ENCODE measurements at places on chromosomes 6 and 20.

- DNase-seq: no peak
Measured at GRCh38 chr6:139939189-139939979, 564.9 kb upstream of the CITED2 start.

DNA sequence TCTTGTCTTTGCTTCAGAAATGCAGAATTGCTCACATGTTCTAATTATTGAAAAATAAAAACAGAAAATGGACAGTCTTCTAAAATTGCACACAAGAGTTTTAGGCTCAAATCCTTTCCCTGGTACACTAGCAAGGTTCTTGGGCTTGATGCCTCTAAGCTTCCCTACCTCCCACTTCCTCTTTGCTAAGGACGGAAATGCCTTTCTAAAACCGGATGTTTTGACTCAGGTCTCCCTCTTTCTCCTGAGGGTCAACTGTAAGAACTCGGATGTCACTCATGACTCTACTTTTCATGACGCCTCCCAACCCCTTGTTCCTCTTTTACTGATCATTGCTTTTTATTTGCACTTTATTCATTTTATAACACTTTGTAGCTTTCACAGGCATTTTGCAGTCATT, 613.5 kb downstream of the C6orf118 start:
- no peak for DNase-seq

- no peak for DNase-seq
Measured at GRCh38 chr6:121847806-121848522, 412.5 kb downstream of the GJA1 start.

DNA sequence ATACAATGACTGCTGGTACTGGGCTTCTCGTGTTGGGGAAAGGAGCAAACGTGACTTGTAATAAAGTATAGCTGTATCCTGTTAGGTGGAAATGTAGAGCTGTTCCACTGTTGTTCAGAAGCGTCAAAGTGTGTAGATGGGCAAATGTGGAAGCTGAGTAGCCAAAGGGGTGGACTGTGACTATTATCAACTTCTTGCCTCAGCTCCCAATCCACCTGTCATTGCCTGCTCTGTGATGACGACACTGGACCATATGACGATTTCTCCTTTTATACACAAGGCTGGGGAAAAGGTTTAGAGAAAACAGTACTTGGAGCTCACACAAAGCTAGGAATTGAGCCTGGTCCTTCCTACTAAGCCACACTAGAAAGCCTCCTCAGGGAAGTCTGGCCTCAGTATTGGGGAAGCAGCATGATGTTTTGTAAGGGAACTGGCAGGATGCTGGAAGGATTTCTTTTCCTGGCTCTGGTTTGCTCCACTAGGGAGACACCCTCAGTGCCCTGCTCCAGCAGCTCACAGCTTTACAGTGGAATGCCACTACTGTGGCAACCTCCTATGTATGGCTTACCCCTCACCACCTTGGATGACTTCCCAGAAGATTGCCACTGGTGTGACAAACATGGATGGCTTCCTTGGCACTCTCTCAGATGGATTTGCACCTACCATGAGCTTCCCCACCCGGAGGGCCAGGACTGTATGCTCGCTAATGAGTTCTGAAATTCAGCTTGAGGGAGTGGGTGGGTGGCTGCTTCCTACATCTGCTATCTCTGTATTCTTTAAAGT, 20.0 kb downstream of the CD164 start:
- no peak for DNase-seq

GRCh38 chr6:91822581-91822980, 1235.7 kb upstream of the MAP3K7 start:
- DNase-seq: no peak

- DNase-seq: no peak
Measured at GRCh38 chr20:34240121-34240520, 1.1 kb upstream of the ASIP start.

- no peak for DNase-seq
Measured at GRCh38 chr20:8360035-8360434, 228.0 kb downstream of the PLCB1 start.

GRCh38 chr6:90483116-90483839, 103.6 kb downstream of the MAP3K7 start:
- DNase-seq: no peak

DNA sequence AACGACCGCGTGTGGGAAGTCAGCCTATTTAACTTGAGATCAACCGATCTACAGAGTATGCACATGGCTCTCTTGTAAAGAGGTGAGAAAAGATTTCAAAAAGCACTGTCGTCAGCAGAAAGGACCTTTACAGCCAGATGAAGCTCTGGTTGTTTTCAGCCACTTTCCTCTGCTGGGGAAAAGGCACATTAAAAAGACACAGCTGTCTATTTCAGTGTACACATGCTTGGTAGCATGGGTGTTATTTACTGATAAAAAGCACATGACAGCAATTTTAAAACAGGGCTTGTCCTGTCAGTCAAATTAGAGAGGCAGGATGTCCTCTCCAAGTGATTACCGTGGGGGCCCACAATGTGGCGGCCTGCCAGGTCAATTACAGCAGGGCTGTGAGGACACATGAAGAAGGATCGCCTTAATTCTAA, 188.9 kb downstream of the PRKN start:
- DNase-seq: peak; percentile 51

DNA sequence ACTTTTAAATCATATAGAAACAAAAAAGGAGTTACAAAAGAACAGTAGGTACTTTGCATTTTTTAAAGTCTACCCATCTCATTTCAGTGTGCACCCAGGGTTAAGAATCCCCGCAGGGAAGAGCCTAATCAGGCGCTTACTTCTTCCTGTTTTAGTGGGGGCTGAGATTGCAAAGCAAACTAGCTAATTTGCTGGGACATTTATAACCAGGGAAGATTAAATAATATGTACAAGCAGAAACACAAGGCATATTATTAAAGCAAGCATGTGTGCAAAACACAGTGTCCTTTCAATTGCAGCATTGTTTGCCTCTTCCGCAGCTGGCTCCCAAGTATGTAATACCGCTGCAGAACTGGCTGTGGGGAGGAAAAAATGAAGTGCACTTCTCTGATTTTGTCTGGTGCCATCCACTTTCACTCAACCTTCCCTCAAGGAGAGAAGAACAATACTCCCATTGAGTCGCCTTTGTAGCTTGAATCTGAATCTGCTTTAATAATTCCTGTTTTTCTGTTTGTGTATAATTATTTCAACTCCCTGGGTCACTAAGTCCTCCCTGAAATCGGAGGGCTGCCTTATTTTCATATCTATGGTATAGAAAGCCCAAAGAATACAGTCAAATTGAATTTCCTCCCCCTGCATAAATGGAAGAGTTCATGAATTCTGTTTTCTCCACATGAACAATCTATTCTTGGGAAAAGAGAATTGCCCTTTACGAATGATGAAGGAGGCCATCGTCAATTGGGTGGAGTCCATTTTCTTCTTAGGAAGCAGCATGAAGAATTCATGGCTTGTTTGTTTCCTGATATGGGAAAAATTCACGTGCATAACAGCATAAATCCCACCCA, 23.3 kb upstream of the BCAS1 start:
- DNase-seq: no peak

DNA sequence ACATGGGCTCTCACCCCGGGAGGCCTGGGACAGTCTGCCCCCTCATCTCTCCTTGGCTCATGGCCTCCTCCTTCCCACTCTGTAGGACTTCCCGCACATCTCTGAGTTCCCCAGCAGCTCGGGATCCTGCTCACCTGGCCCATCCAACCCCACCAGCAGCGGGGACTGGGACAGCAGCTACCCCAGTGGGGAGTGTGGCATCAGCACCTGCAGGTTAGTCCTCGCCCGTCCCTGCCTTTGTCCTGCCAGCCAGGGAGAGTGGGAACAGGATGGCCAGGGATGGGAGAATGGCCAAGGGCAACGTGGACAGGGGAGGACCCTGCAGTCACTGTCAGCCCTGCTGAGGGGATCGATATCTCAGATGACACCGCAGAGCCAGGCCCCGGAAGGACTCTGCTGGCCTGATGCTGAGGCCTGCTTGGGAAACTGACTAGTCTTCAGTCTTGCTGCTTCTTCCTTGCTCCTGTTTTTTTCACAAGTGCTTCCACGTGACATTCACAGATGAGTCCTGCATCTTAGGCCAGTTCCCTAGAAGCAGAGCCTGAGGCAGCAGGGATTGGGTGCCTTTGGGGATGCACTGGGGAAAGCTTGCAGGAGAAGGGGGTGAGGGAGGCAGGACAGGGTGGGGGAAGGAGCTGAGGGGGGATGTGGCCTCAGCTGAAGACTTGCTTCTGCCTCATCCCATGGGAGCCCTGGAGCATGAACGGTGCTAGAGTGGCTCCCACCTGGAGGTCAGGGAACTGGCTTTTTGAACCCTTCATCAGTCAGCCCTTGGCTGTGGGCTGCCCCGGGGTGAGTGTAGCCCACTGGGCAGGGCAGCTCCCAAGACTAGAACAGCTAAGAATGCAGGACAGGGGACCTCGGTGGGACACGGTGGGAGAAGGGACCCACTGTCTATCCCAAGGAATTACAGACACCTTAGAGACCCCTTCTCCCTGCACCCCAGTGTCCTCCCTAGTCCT, 120.1 kb downstream of the JPH2 start:
- no peak for DNase-seq

- DNase-seq: no peak
Measured at GRCh38 chr20:51195419-51195901, 172.6 kb upstream of the KCNG1 start.

- no peak for DNase-seq
Measured at GRCh38 chr6:166244353-166245045, 63.7 kb downstream of the PRR18 start.

- peak; percentile 46 for DNase-seq
Measured at GRCh38 chr20:41617059-41617901, 897 bp downstream of the CHD6 start.

- DNase-seq: no peak
Measured at GRCh38 chr6:33391922-33392594, 435 bp downstream of the KIFC1 start.

GRCh38 chr6:71482742-71483141, 194.1 kb downstream of the OGFRL1 start:
- no peak for DNase-seq

GRCh38 chr6:18323935-18324705, 59.8 kb upstream of the DEK start:
- DNase-seq: no peak

- no peak for DNase-seq
Measured at GRCh38 chr20:62557462-62557861, 81.7 kb upstream of the GATA5 start.

- DNase-seq: no peak
Measured at GRCh38 chr6:19336579-19336978, 500.6 kb upstream of the ID4 start.

DNA sequence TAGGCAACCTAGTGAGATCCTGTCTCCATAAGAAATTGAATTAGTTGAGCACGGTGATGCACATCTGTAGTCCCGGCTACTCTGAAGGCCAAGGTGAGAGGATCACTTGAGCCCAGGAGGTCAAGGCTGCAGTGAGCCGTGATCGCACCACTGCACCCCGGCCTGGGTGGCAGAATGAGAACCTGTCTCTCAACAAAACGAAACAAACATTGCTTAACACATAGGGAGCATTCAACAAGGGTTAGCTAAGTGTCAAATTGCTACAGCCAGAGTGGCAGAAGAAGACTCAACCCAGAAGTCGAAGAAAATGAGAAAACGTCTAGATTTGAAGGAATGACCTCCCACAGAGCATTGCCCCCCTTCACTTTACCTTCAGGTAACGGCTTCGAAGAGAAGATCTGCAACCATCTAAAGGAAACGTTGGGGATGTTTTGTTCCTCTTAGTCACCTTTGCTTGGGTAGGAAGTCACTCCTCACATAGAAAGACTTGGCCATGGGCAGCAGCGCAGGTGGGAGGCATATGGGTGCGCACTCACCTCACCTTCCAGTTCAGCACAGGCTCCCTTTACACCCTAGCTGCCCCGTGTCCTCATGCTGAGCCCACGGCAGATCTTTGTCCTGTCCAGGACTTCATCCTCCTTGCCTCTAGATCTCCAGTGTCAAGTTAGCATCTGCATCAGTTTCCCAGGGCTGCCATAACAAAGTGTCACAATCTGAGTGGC, 63.7 kb upstream of the SHLD1 start:
- no peak for DNase-seq

- DNase-seq: no peak
Measured at GRCh38 chr6:23087471-23087870, 518.1 kb downstream of the HDGFL1 start.

- no peak for DNase-seq
Measured at GRCh38 chr20:35604449-35604747, 11.2 kb upstream of the SPAG4 start.

- no peak for DNase-seq
Measured at GRCh38 chr6:98487612-98488011, 346.8 kb upstream of the POU3F2 start.

DNA sequence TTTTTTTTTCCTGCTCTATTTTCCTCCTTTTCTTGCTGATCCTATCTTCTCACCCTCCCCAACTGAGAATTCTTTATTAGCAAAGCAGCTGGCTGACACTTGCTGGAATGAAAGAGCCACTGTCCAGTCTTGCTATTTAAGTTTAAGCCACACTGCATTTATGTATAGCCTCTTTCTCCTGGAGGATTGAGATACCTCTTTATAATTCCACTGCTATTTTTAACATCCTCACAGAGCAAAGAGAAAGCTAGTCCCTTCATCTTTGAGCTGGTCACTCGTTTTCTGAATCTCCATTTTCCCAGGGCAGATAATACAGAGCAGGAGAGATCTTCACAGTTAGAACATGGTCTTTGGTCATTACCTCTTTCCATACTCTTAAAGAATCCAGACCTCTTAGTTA, 36.0 kb upstream of the EEF1A1 start:
- no peak for DNase-seq

GRCh38 chr6:146957181-146958093, 246.8 kb upstream of the STXBP5 start:
- DNase-seq: no peak

GRCh38 chr6:53014744-53015143, 19.7 kb upstream of the GSTA4 start:
- DNase-seq: no peak

DNA sequence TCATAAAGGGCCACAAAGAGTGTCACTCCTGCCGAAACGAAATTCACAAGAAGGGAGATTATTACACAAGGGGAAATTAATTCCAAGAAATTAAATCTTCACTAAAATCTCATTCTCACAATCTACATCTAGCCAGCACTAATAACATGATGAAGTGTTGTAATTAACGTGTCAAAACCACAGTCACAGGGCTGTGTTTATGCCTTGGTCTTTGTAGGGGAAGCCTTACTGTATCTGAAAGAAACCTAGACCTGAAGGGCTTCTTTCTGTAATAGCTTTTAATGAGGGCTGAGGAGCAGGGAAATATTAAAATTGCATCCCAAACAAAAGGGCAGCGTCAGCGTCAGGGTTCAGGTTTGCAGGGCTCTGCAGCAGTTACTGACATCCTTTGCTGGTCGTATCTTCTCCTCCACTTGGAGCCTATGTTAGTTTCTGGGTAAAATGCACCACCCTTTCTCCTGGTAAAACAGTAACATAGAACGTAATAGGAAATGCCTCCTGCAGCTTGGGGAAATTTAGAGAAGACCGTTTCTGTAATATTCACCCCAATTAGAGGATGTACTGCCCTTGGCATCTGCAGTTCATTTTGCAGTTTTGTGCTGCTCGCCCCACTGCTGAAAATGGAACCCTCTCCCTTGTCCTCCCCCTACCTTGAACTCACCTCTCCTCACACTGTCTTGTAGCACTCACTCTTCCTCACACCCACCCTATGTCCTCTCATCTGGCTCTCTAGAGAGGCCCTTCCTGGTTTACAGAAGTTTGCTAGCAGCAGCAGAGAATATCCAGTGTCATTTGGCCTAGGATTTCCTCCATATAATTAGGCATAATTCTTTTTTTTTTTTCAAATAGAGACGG, 109.0 kb upstream of the TRAF3IP2 start:
- no peak for DNase-seq

- no peak for DNase-seq
Measured at GRCh38 chr6:45310118-45310788, 17.9 kb upstream of the RUNX2 start.
